ENCODE measurements at places on chromosomes 11 and 22.

- DNase-seq, result peak; percentile 85
These were observed at the start of gene NAGA for GRCh38 chr22:42070517-42071422. TSS of gene NAGA (minus strand) at chr22:42070812. CDS start at chr22:42070297, 515 bp downstream.

- DNase-seq, result no peak
These were observed 246.8 kb upstream of the KIRREL3 start for GRCh38 chr11:127247261-127247851.

- DNase-seq, result no peak
These were observed 502 bp downstream of the SMIM38 start for GRCh38 chr11:69156235-69156639.

GRCh38 chr11:119891055-119891768 is 162.2 kb upstream of the NECTIN1 start:
- no peak for DNase-seq

DNA sequence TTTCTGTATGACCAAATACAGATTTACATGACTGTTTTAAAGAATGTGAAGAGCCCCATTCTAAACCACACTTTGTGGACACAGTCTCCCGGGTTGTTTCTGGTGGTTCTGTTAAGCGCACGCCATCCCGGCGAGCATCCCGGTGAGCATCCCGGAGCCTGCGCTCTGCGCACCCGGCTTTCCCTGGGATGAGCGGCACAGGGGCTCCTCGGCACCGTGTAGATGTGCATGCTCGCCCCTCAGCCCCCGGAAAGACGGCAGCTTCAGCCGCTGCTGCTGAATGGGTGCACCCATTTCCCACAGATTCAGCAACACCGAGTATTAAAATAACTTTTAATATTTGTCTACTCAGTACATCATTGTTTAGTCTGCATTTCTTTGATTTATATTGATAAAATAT is 36.0 kb downstream of the GLB1L2 start:
- no peak for DNase-seq

DNA sequence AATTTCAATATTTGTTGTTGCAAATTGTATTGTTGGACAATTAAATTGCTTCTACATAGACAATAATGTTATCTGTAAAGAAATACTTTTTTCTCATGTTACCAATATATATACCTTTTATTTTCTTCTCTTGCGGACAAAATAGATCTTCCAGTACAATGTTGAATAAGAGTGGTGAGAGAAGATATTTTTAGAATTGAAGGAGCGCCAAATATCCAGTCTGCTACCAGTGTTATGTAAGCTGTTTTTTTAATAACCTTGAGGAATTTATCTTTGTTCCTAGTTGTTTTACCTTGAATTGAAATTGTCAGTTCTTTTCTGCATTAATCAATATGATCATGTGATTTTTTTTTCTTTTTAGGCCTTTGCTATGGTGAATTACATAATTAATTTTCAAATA is 1702.5 kb upstream of the RAG2 start:
- no peak for DNase-seq

DNA sequence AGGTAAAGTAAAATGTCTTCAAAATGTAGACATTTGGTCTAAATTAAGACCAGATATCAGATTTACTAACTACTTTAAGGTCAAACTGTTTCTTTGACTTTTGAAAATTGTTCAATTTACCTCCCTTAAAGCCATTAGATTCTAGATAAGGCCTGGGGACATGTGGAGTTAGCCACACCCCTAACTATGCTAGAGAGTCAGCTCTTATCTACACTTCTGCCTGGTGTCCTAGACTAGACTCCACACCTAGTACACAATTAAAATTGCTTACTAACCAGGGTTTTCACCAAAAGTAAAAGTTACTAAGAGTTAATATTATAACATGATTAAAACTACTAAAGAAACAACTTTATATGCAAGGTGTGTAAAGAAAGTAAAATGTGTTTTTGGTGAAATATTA is 43.6 kb upstream of the DBX1 start:
- no peak for DNase-seq

DNA sequence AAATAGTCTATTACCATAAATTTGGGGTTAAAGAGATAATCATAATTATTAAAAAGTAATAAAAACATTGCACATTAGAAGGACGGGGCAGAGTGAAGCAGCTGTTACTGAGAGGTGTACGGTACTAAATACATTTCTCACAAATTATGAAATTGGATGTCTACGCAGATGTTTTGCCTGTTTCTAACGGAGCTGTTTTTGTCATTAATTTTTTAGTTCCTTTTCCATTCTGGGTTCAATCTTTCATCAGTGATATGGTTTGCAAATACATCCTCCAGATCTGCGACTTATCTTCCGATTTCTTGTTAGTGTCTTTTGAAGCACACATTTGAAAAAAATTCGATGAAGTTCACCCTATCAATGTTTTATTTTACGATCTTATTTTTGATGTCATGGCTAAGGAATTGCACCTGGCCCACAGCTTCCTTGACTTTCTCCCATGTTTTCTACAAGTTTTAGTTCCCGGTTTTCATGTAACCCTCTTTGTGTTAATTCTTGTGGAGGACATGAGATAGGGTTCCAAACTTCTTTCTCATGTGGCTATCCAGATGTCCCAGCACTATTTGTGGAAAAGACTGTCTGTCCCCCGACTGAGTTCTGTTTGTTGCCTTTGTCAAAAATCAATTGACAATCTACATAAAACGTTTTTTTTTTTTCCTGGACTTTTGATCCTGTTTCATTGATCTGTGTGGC is 21.3 kb upstream of the KRTAP5-6 start:
- no peak for DNase-seq

DNA sequence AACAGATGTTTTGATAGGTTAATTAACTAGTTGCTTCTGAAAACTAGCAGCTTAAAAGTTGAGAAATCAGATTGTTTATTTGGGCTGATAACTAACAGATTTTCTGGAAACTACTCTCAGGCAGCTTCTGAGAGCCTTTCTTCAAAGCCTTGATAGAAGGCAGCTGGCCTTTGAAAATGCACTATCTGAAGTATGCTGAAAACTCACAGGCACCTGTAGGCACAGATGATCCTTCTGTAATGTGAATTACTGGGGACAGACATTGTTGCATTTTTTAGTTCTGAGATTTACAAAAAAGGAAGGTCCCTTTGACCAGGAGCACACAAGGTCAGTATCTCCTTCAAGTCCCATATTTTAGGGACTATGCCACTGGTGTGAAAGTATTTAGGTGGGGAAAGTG is 460.8 kb upstream of the CNTN5 start:
- DNase-seq, result no peak

All from NCI-H446 treated with DMSO at 0.1 percent for 48 hours (cell line).